ENCODE measurements at places on chromosomes 6 and 20. TPM values are rescaled to one million over a fixed set of nuclear protein-coding genes. Genes with fewer than 3 reads are reported as not detected.

The SDC4 gene
- 36.5 TPM for polyA plus RNA-seq

GRCh38 chr6:110395221-110395620, 20.2 kb downstream of the DDO start:
- no peak for DNase-seq

- no peak for DNase-seq
Observed at GRCh38 chr20:61441537-61441936, 189.5 kb downstream of the CDH4 start.

The SLC17A3 gene
- polyA plus RNA-seq: not detected

GRCh38 chr6:145838305-145838704, 23.7 kb upstream of the FBXO30 start:
- DNase-seq: no peak

The ENPP3 gene
- 9.2 TPM for polyA plus RNA-seq

DNA sequence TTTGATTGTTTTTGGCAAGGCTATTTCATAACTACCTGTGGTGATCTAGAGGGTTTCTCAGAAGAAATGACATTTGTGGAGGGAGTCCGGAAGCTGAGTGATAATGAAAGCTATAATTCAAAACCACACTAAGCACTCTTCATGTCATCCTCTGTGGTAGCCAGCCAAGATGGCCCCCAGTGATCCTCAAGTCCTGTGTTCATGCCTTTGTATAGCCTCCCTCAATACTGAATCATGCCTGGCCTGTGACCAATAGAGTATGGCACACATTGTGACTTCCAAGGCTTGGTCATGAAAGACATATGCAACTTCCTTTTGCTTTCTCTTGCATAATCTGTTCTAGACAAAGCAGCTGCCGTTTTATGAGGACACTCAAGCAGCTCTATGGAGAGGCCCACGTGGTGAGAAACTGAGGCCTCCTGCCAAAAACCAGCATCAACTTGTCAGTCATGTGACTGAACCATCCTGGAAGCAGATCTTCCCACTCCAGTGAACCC, 12.8 kb upstream of the DNAAF9 start:
- DNase-seq: no peak

GRCh38 chr6:30749554-30750378, 5.4 kb upstream of the IER3 start:
- DNase-seq: no peak

DNA sequence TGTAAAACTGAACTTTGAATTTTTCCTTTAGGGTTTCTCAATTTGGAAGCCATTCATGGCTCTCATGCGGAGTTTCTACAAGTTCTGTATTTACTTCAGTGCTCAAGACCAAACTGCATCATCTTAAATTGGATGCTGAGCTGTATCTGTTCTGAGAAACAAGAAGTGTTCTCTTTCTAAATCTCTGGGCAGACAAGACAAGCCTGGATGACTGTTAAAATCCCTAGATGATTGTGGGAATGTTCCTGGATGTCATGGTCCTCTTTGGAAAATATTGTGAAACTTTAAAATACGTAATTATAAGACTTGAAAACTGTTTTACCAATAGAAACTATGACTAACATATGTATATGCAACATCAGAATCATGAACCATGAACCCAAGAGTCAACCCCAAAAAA, 6.2 kb upstream of the GCM1 start:
- no peak for DNase-seq

GRCh38 chr6:111971866-111972532, 81.9 kb upstream of the CCN6 start:
- no peak for DNase-seq

- DNase-seq: no peak
Observed at GRCh38 chr20:59574308-59574707, 30.0 kb upstream of the PHACTR3 start.

The RNF39 gene
- polyA plus RNA-seq: 1.5 TPM

Measured in left renal pelvis (tissue), 4 donors.